Inflammatory macrophage treated with lipopolysaccharide for 4 hours (primary cell): ENCODE measurements at places on chromosomes 4 and X.

GRCh38 chr4:3862640-3863420 lies 96.6 kb downstream of the ADRA2C start:
- DNase-seq = no peak

DNA sequence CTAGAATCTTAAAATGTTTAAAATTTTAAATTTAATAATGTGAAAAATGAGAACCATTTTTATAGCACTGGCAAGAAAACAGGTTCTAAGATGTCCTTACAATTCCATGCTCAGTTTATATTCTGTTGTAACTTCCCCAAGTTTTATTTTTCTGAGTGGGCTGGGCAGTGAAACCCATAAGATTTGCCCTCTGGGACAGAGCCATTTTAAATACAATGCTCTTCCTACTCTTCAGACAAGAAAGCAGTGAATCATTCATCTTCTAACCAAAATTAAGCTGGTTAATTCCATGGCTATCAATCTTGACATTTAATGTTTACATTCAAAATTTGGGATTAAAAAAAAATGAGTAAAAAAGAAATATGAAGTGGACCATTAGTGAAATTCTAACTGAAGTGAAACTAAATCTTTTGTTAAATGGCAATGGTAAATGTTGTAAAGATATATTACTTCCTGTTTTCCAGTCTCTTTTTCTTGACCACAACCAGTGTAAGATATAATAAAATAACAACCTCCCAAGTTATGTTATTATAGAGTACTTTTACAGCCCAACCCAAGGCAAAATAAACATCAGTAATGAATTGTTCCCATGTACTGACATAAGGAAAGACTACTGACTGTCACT lies 37.2 kb upstream of the PTPN13 start:
- DNase-seq = peak; percentile 50

DNA sequence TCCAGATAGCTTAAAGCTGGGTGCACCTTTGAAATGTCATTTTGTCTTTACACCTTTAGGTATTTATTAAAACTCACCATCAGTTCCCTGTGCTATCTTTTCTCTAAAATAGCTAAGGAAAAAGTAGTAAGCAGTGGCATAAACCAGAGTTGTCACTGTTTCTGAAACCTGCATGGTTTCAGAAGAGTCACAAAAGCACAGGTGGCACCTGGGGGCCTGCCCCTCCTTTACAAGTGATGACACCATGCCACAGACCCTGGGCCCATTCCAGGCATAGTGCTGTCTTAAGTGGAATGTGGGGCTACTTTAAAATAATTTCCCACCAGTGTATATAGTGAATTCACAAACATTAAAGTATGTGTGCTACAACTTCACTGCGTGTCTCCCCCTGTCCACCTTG lies 47.8 kb downstream of the DCUN1D4 start:
- DNase-seq = no peak

DNA sequence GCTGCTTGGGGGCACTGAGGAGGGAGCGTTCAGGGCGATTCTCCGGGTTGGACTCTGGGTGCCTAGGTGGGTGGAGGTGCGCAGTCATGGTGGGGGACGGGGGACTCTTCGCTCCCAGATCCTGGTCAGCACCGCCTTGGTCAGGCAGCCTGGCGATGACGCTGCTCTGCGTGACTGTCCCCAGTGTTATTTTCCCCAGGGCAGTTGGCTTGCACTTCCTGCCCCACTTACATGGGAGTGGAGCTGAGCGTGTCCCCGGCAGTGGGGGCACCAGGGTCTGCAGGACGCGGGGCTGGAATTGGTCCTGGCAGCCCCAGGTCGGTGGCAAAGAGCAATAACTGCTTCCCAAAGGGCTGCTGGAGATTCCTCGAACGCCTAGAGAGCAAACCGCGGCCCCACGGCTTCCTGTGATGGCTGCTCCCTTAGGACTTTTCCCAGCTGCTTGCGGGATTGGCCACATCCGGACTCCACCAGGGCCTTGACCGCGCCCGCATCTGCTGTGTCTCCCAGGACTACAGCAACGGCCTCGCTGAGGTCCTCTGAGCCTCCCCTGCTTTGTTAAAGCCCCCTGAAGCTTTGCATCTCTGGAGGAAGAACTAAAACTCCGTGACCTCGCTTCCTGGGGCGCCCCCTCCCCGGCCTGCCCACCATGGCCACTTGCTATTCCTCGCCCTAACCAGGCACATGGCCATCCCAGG lies 35.3 kb upstream of the GPR78 start:
- DNase-seq = no peak
